ENCODE measurements at places on chromosomes 2 and 18.
A peak's percentile ranks its signal among the peaks of the same experiment; 100 is the strongest.

DNA sequence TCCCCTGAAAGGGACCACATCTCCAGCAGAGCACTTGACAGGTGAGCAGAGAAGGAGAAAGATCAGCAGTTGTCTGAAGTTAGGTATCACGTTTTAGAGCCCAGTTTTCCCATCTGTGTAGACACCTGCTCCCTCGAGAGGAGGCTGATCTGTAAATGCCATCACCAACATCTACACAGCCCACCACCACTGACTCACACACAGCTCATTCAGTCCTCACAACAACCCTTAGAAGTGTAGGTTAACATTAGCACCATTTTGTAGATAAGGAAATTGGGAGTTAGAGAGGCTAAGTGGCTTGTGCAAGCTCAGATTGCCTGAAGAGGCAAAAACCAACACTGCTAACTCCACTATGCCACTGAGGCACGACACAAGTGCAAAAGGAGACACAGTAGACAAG, 37.2 kb upstream of the STAT1 start:
- no peak for DNase-seq

DNA sequence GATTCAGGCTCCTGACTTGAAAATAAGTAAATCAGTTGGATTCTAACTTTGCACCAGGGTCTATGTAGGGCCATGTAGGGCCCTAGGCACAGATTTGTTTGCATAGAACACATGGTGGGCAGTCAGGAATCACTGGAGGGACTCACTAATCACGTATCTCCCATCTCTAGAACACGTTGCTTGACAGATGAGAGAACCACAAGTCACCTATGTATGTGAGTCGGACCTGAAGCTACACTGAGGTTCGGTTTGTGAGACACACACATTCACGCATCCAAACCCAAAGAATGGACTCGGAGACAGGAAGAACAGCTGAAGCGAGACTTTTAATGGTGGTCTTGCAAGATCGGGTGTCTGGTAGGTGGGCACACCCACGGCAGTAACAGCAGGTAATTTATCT, 157.0 kb downstream of the ZNF516 start:
- no peak for DNase-seq

GRCh38 chr18:68533641-68534040, 181.3 kb downstream of the TMX3 start:
- no peak for DNase-seq

GRCh38 chr2:239168575-239168974, 232.2 kb downstream of the HDAC4 start:
- DNase-seq, result no peak

DNA sequence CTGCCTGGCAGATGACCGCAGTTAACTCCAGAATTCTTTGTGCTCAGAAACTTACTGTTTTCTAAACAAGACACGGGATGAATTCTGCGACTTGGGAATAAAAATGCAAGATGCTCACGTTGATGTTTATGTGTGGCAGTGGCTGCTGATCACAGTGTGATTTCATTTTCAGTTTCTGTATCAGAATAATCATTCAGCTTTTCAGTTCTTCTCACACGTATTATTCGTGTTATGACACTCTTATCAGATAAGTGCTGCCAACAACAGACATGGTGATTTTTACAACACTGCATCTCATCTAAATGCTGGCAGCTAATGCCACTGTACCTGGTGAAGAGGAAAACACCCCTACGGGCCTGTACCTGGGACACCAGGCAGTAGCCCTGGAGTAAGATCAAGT, 272.9 kb upstream of the REV1 start:
- DNase-seq, result no peak

DNA sequence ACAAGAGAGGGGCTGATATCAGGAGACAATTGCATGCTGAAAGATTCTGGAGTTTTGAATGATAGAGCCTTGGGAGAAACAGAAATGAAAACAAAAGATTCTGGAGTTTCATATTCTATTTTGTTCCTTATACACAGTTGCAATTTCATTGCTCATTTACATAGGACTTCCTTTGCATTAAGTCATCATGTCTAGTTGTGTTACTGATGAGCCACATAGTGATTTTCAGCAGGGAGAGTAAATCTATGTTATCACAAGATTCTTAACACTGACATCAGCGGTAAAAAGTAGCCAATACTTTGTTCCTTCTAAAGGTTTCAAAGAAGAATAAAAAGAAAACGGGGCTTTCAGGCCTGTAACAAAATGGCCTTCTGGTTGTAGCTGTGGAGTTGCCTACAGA, 7.1 kb downstream of the ADAM17 start:
- no peak for DNase-seq

- DNase-seq, result peak; percentile 39
Observed at GRCh38 chr2:127097471-127097765, 9.5 kb downstream of the BIN1 start.

DNA sequence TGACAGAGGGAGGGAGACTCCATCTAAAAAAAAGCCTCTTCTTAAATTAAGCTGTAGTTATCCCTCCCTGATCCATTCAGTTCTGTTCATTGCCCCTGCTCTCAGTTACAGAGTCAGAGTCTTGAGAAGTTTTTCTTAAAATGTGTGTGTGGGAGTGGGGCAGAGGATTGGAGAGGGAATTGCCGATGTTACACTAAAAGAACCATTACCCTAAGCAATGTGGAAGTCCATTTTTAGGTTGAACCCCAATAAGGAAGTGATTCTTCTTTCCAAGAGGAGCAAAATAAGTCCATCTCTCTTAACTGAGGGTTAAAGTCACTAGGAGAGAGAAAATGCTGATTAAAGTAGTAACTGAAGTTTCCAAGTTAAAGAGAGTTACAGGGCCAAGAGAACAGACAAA, 21.2 kb upstream of the THOC1 start:
- no peak for DNase-seq
